ENCODE measurements at places on chromosomes 5 and 9.

GRCh38 chr5:53302529-53302928 is 177.9 kb upstream of the FST start:
- no peak for DNase-seq

DNA sequence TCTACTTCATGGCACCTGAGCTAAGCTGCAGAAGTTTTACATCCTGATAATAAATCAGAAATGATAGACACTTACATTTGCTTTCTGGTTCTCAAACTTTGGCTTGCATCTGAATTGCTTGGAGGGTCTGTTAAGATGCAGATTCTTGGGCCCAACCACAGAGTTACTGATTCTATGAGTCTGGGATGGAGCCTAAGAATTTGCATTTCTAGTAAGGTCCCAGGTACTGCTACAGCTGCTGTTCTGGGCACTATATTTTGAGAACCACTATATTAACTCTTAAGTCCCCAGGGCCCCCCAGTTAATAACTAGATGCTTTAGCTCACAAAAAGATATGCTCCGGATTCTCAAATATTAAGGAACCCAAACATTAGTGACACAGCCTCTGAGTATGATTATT is 69.8 kb upstream of the DAB2 start:
- no peak for DNase-seq

GRCh38 chr5:39599721-39600431 is 175.1 kb upstream of the DAB2 start:
- DNase-seq: no peak

DNA sequence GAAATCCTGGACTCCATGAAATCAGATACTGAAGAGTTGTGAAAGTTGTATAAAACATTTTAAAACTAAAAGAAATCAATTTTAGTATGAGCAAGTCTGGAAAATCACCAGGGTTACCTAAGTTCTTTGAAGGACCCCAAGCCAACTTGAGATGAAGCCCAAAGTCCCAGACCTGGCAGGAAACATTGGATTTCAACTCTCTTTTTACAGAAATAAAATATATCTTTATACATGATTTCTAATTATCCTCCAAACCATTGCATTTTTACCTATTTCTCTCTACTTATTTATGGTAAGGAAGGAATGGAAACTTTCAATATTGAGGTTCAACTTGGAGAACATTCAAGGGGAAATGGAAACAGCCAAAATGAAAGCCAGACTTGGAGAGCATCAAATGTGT is 390.6 kb upstream of the C9orf72 start:
- no peak for DNase-seq

GRCh38 chr9:127370147-127370579 is 26.8 kb upstream of the SLC2A8 start:
- DNase-seq: no peak

GRCh38 chr5:77651343-77651742 is 12.8 kb upstream of the OTP start:
- DNase-seq: no peak

- DNase-seq: no peak
Measured at GRCh38 chr5:73909474-73909873, 283.5 kb downstream of the ARHGEF28 start.

GRCh38 chr5:57575839-57576238 is 93.2 kb upstream of the ACTBL2 start:
- DNase-seq: no peak

- no peak for DNase-seq
Measured at GRCh38 chr5:158349987-158350386, 491.0 kb upstream of the CLINT1 start.

DNA sequence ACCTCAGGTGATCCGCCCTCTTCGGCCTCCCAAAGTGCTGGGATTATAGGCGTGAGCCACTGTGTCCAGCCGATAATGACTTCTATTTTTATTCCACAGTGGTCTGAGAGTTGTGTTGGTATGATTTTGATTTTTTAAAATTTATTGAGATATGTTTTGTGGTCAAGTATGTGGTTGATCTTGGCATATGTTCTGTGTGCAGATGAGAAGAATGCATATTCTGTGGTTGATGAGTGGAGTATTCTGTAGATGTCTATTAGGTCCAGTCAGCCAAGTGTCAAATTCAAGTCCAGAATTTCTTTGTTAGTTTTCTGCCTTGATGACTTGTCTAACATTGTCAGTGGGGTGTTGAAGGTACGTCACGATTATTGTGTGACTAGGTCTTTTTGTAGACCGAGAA is 338.2 kb upstream of the TARS1 start:
- no peak for DNase-seq

- DNase-seq: no peak
Measured at GRCh38 chr5:14672484-14673394, 8.2 kb downstream of the OTULIN start.

GRCh38 chr5:154076240-154076922 is 37.6 kb downstream of the MFAP3 start:
- no peak for DNase-seq

DNA sequence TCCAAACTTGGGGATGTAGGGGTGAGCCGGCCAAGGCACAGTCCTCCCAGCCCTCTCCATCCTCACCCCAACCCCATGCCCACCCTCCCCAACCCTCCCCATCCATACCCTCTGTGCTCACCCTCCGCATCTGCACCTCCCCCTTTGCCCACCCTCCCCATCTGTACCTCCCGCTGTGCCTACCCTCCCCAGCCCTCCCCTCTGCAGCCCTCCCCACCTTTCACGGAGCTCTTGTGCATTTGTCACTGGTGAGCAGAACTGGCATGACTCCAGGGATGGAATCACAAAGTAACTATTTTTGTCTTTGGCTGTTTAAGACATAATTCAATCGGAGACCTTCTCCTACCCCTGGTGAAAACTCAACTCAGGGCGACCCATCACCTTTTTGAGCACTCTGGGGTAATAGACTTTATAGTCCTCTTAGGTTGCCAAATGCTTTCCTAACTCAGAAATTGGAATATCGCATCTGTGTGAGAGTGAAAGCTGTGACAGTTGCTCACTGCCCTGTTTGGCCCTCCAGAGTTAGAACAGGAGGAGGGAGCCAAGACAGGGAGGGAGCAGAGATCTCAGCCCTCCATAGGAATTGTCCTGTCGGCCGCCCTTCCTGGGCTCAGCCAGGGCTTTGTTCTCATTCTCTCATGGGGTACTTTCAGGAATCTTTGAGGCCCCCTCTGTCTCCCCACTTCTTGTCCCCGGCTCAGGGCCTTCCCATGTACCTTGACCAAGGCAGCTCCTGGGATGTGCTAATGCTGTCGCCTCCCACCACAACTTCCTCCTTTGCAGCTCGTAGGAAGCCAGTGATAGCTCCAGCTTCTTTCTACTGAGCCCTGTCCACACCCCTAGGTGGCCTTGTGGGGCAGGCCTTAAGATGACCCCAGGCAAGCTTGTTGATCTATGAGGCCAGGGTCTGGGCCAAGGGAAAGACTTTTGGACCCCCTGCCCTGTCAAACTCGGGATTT is 36.2 kb downstream of the OTULIN start:
- DNase-seq: no peak

GRCh38 chr5:18420711-18421110 is 786.5 kb downstream of the TAF11L14 start:
- DNase-seq: no peak

DNA sequence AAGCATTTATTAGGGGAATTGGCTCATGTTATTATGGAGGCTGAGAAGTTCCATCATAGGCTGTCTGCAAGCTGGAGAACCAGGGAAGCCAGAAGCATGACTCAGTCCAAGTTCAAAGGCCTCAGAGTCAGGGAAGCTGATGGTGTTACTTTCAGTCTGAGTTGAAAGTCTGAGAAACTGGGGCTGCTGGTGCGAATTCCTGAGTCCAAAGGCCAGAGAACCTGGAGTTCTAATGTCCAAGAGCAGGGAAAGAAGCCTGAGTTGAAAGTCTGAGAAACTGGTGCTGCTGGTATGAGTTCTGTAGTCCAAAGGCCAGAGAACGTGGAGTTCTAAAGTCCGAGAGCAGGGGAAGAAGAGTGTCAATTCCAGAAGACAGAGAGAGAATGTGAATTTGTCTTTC is 641.1 kb downstream of the ISL1 start:
- DNase-seq: no peak

- no peak for DNase-seq
Measured at GRCh38 chr5:154858972-154859871, 795 bp downstream of the CNOT8 start.

DNA sequence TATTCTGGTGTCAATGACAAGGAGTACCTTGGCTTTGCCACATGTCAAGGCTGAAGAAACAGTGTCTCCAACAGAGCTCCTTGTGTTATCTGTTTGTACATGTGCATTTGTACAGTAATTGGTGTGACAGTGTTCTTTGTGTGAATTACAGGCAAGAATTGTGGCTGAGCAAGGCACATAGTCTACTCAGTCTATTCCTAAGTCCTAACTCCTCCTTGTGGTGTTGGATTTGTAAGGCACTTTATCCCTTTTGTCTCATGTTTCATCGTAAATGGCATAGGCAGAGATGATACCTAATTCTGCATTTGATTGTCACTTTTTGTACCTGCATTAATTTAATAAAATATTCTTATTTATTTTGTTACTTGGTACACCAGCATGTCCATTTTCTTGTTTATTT is 19.8 kb downstream of the CD274 start:
- DNase-seq: no peak

DNA sequence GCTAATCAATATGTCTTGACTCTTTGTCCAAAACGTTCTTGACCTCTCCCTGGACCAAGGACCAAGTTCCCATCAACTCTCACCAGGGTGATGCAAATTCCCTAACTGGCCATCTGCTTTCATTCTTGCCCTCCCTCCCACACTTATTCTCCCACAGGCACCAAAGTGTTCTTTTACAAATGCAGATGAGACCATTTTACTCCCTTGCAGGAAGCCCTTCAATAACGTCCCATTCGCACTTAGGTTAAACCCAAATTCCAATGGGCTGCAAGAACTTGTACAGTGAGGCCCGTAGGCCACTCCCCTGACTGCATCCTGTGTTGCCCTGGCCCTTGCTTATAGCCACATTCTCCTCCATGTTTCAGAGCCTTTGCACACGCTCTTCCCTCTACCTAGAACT is 7.3 kb downstream of the ARAP3 start:
- DNase-seq: no peak

DNA sequence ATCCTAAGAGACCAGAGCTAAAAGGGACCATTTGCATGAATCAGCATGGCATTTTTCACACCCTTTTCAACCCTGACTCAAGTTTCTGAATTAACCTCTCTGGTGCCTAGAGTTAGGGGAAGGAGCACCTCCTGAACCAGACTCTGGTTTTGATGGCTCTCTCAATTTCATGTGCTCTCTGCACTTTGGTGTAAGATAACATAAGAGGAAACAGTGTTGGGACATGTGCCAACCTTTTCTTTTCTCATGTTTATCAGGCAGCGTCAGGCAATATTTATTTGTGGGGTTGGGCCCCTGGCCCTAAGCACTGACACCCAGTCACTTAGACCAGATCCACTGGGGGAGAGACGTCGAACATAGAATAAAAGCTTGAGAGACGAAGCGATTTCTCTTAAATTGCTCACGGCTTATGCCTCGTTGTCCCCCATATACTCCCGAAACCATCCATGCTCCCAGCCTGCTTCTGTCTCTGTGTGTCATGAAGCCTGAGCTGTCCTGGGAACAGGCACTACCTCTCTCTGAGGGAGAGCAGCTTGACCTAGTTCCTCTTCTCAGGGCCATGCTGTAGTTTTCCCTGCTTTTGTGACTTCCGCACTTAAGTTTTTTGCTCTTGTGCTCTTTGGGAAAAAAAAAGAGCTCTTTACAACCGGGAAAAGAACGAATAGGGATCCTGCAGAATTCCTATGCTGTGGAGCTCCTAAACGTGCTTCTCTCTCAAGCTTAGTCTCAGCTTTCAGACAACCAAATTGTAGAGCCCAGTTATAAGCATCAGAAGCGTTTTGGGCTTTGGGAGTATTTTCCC is 195.7 kb downstream of the NR3C1 start:
- DNase-seq: no peak

GRCh38 chr9:124016175-124017050 is 4.8 kb downstream of the LHX2 start:
- no peak for DNase-seq

DNA sequence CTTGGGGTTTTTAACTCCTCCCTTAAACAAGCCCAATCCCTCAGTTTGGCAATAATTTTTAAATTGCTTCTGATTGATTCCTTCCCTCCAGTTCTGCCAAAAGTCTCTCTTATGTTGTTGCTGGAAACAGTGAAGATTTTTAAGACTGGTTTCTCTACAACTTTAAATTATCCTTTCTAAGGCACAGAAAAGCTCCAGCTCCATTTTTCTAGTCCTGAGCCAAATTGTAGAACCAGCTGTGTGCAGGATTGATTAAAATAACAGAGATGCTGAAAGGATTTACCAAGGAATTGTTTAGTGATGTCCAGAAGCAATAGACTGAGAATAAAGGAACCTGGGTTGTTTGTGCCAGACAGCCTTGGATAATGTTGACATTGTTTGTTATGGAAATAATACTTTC is 111.3 kb downstream of the NUDT12 start:
- no peak for DNase-seq

- no peak for DNase-seq
Measured at GRCh38 chr5:7377761-7378160, 18.2 kb upstream of the ADCY2 start.

All from ovary (tissue), 10 donors.